Right forelimb (tissue), 1 donor: ENCODE measurements at places on chromosomes 6 and 20.
A peak's percentile ranks its signal among the peaks of the same experiment; 100 is the strongest.

GRCh38 chr20:35232575-35232974, 6.1 kb downstream of the MMP24 start:
- DNase-seq, result no peak

DNA sequence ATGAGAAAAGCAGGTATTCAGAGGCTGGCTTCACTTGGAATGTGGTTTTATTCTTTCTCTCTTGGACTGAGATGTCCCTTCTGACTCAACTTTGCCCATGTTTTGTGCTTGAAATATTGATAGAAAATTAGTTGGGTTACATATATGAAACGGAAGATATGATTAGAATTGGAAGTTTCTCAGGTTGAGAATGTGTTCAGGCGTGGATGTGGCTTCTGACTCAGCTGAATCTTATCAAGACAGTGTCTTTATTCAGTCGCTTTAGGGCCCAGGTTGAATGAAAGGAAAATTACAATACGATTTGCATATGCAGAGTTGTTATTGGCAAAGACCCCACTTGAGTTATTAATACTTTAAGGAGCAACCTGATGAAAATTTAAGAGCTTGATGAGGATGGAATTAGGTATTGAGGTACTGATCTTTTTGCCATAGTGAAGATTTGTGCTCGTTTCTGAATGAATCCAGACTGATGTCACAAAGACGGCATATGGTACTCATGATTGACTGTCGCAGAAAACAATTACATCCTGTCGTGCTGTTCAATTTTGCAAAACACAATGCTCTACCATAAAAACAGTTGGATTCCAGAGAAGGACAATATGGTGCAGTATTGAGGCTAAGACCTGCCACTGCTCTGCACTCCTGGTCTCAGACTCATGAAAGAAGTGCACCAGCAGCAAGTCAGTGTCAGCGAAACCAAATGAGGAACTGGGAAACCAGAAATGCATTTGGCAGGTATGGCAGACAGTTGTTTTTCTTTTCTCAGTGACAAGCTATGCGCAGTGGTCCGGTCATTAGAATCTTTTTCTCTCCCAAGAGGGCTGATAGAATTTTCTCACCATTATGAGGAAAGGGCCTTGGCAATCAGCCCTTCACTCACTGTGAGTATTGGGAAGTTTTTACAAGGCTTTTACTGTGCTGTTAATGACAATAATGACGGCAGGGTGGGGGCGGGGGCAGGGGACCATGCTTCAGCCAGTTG, 158.3 kb downstream of the DOK5 start:
- DNase-seq, result no peak

- no peak for DNase-seq
These were observed 66.8 kb upstream of the MOCS1 start for GRCh38 chr6:40000964-40001515.

GRCh38 chr20:2051946-2052345, 49.7 kb upstream of the STK35 start:
- DNase-seq, result no peak

- no peak for DNase-seq
These were observed 35.7 kb downstream of the ZNF334 start for GRCh38 chr20:46477640-46478039.

DNA sequence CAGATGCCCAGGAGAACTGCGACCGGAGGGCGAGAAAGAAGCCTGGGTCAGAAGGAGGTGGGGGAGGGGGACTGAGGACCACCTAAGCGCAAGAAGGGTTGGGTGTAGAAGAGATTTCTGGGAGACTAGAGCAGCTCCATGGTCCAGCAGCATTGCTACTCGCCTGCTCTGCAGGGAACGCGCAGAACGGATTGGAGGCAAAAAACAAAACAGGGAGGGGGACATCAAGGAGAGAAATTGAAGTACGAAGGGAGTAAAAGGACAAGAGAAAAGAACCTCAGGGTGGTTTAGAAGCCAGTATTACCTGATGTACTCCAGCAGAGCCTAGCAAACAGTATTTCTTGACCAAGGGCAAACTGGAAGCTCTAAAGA, 537 bp upstream of the GABBR1 start:
- no peak for DNase-seq

- no peak for DNase-seq
These were observed 213.0 kb downstream of the TFAP2A start for GRCh38 chr6:10201606-10202510.

GRCh38 chr20:31823360-31824124, 4.4 kb downstream of the MYLK2 start:
- DNase-seq, result no peak

GRCh38 chr6:39496456-39496855, 174.0 kb upstream of the KCNK16 start:
- DNase-seq, result no peak

DNA sequence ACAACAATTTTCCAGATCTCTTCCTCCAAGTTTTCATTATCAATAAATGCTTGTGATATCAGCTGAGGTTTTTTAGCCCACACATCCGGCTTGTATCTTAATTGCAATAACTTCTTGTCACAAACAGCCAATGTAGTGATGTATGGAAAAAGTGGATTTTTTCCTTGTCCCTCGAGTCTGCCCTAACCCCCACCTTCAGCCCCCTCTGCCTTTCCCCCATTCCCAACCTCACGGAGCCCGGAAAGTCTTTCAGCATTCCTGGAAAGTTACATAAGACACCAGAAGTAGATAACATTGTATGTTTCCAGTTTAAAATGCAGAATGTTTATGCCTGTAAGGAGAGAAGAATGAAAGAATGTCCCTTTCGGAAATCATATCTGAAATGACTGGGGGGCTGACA, 179.2 kb upstream of the PHACTR1 start:
- DNase-seq, result no peak

DNA sequence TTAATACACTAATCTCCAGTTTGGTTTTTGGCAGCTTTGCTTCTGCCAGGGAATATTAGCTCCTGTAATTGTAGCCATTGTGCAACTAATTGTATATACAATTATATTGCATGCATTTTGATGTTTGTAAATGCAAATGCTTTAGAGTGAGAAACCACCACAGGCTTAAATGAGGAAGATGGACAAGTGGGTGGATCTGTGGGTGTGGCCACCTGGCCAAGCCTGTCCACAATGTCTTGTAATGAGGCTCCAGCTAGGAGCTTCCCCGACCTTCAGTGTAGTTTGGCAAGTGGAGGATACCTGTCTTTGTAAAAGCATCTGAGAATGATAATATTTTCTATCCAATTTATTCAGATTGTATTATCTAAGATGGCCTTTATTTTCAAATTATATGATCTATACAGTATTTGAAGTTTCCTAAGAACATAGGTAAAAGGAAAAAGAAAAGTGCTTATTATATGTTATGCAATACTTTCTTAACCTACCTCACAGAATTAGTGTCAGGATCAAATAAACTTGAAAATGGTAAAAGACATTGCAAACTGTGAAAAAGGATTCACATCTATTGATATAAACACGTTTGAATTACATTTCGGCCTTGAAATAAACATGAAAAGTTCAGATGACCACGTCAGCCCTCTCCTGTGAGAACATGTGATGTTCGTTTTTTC, 49.3 kb upstream of the ARID1B start:
- DNase-seq, result no peak

DNA sequence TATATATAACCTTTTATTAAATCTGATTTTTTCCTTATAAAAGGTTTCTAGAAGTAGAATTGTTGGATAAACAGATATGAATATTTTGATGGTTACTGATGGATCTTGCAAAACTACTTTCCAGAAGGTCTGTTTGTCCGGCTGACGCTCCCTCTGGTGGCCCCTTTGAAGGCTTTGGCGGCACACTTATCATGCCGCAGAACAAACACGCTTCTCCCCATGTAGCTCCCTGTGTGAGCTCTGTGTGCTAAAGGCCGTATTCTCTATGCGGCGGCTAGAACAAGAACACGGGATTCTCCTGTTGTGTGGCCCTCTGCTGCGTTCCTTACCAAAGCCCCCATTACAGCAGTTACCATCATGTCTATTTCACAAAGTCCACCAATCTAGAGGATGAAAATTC, 30.0 kb downstream of the PPP1R3G start:
- DNase-seq, result no peak

- DNase-seq, result no peak
These were observed 199.7 kb downstream of the TBXT start for GRCh38 chr6:165967810-165968407.

GRCh38 chr6:95230071-95230740, 347.1 kb upstream of the MANEA start:
- no peak for DNase-seq

- DNase-seq, result no peak
These were observed at the start of gene BMP5 for GRCh38 chr6:55875400-55875799. Gene BMP5 (minus strand): TSS chr6:55875590. CDS start chr6:55874865, 725 bp downstream.

- peak; percentile 51 for DNase-seq
These were observed 71.3 kb upstream of the EYA2 start for GRCh38 chr20:46823271-46823751.

GRCh38 chr6:147046141-147046877, 157.9 kb upstream of the STXBP5 start:
- no peak for DNase-seq

DNA sequence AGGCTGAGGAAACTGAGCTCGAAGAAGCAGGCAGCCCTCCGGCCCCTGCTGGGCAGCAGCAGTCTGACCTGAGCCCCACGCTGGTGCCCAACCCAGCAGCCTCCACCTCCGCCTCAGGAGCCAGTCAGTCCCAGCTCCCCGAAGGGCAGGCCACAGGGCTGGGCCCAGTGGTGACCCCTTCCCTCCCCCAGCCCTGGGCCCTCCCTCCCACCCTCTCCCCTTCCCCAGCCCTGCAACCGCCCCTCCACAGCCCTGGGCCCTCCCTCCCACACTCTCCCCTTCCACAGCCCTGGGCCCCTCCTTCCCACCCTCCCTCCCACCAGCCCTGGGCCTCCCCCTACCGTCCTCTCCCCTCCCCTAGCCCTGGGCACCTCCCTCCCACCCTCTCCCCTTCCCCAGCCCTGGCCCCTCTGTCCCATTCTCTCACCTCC, 115.0 kb downstream of the TAF4 start:
- no peak for DNase-seq

DNA sequence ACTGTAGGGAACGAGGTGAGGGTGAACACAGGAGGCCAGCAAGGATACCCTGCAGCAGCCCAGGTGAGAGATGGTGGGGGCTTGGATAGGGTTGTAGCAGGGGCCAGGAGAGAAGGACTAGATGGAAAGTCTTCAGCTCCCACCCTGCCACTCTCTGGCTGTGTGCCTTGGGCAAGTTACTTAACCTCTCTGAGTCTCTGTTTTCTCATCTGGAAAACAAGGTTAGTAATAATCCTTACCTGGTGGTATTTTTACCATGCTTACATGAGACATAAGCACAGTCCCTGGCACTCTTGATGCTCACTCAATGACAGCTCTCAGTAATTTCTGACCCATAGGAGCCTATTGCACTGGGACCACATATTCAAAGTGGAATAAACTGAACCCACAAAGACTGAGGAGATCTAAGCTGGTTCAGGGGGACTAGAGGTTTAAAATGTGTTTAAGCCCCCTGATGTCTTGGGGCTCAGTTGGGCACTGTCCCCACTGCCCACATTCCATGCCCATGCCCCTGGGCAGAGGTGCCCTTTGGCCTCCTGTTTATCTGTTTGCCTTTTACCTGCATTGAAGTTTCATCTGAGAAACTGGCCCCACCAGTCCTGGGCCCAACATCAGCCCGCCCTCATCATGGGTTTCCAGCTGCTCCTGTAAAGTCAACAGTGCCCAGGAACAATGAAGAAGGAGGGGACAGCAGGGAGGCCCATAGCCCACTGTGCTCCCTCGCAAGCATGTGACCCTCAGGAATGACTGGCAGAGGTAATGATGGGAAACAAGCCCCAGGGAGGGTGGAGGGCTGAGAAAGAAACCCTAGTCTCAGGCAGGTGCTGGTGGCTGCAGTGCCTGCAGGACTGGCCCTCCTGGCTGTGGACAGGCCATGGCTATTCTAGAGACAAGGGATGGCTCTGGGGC, 104.0 kb downstream of the VEGFA start:
- no peak for DNase-seq

DNA sequence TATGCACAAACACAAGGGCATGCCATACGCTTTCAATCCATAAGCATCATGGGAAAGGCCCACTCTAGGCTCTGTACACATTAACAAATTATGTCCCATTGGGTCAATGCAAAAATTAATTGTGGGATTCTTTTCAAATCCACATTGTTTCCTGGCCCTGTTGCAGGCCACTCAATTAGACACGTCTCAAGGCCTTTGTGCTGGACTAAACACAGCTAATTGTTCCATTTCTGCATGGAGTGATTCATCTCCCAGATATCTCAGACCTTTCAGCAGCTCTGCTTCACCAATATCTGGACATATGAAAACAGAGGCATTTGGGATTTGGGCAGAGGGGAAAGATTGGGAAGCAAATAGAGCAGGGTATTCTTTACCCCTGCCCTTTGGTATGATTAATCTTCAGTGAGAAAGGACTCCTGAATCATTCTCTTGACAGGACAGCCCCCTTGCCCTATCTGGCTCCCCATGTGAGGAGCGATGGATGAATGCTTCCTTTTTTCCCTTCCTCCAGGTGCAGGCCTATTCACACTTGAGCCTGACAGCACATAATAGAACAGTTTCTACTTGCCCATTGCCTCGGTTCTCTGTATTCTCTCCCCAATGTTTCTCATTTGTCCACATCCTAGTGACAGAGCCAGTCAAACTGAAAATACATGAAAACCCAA, 547.6 kb downstream of the HAO1 start:
- no peak for DNase-seq

GRCh38 chr20:49571553-49571835, 3.6 kb upstream of the PTGIS start:
- no peak for DNase-seq

GRCh38 chr6:14681699-14682487, 564.0 kb upstream of the JARID2 start:
- no peak for DNase-seq

DNA sequence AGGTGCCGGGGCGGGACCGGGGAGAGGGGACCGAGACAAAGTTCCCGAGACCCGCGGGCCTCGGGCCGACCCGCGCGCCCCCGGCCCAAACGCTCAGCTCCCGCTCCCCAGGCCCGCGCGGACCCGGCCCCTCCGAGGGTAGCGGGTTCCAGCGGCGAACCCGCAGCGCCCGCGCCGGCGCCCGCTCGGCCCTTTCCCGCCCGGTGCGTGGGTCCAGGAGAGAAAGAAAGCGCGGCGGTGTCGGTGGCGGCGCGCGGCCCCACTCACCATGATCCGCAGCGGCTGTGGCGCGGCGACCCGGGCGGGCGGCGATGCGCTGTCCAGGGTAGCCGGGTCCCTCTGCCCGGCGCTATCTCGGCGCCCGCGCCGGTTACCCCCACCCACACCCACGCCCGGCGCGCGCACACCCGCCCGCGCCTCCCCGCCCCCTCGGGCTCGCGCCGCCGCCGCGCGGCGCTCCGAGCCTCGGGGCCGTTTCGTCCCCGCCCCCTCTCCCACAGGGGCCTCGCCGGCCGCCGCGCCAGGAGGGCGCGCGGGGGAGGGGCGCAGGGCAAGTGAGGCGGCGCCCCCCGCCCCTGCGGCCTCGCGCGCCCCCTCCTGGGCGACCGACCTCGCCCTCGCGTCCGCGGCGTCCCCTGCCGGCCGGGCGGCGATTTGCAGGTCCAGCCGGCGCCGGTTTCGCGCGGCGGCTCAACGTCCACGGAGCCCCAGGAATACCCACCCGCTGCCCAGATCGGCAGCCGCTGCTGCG, at the start of gene ELOVL2:
Gene ELOVL2, minus strand, starts transcription at position 345 of the 751 bp plus-strand sequence. Its CDS starts 75 bp downstream, at position 270.
- peak; percentile 61 for DNase-seq

DNA sequence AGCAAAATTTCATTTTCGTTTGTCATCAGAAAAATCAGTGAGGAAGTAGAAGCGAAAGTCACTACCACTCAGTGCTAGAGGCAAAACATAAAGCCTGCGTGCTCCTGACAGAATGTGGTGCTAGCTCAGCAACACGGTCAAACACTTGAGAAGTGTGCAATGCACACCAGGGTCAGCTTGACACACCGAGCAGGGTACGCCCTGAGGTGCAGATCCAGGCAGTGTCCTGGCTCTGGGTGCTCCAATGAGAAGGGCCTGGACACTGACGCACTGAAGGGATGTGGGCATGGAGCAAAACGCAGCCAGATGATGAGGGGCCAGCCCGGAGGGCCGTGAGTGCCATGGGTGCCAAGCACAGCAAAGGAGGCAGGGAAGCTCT, 5.9 kb downstream of the RNASET2 start:
- no peak for DNase-seq
